ENCODE measurements at places on chromosomes 3 and 15.

- DNase-seq, result no peak
Observed at GRCh38 chr3:15102836-15103235, 3.9 kb upstream of the RBSN start.

GRCh38 chr3:72070005-72070404, 285.1 kb upstream of the PROK2 start:
- DNase-seq, result no peak

- DNase-seq, result no peak
Observed at GRCh38 chr15:72604794-72605193, 49.7 kb upstream of the GOLGA6B start.

- DNase-seq, result no peak
Observed at GRCh38 chr15:77840991-77841775, 208.5 kb upstream of the LINGO1 start.

DNA sequence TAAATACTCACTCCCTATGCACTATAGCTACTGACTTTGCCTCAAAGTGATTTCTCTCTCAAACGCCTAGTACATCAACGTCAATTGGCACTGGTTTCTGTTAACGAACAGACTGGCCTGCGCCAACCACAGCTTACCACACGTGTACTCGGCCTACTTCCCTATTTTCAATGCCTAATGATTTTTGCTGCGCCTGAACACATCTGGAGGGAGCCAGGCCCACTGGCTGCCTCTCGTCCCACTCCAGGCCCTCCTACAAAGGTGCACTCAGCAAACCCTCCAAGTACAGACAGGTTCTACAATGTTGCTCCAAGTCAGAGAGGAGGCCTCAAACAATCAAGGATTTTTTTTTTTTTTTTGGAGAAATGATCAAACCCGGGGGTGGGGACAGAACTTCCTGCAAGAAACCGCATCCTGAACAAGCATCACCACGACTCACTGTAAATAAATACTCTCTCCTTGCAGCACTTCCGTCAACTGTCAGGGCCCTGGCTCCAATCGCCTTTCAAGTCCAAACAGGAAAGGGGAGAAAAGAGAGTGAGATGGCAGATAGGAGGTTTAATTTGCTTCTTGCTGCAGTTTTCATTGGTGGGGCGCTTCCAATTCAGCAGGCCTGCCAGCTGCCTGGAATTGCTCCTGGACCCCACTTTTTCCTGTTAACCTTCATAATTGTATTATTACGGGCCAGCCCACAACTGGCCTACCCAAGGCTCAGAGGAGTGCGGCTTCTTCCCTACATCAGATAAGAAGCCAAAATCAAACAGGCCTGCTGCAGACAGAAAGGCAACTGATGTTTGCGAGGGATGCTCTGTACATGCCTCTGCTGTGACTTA, 139.3 kb downstream of the FOXP1 start:
- DNase-seq, result peak; percentile 46

GRCh38 chr15:67092752-67093503, 27.5 kb downstream of the SMAD3 start:
- DNase-seq, result no peak
